ENCODE measurements at places on chromosomes 1 and 21.

DNA sequence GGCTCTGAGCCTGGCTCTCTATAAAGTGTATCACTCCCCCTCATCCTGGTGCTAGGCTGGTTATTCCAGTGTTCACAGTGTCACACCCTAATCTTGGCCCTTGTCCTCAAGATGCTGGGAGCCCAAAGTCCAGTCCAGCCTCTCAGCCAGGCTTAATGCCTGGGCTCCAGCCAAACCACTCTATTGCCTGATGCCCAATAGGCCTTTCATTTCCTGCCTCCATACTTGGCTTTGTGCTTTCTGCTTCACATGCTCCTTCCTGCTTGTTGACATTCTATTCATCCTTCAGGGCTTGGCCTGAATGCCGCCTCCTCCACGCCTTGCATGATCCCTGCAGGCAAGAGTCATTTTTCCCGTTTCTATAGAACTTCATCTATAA lies 1.7 kb downstream of the KLHDC8A start:
- no peak for DNase-seq

DNA sequence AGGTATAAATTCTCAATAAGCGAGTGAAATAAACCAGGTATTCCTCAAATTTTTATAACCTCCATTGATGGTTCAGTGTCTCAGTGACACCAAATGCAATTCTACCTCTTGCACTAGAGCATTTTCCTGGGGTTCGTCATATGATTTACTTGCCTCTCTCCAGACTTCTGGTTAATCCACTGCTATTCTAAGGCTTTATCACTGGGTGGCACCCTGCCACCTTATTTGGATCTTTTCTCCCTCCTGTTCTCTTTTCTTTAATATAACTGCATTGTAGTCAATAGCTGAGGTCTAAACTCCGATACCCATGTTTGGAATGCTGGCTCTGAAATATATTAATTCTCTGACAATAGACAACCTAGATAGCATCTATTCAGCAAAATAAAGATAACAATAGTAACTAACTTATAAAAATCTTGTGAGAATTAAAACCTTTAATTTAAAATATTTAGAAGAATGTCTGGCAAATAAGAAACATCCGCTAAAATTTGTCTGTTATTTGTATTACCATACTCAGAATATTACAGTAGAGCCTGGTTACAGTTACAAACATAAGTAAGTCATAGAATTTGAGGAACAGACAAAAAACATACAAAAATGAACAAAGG lies 436.4 kb downstream of the PLA2G4A start:
- DNase-seq: peak; percentile 62

- DNase-seq: no peak
Measured at GRCh38 chr1:48023488-48023887, 26.3 kb upstream of the TRABD2B start.

DNA sequence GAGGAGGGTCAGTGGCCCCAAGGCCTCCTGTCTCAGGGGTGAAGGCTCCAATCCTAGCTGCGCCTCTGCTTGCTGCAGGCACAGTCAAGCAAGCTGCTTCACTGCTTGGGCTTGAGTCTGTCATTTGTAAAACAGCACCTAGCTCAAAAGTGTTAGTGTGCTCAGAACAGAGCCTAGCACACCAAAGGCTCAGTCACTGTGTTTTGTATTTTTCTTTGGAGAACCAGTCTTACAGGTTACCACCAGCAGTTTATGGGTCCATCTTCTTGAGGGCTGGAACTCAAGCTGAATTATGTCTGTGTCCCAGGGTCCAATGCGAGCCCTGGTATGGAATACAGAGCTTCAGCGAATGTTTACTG lies 113.6 kb downstream of the DMRTB1 start:
- no peak for DNase-seq

DNA sequence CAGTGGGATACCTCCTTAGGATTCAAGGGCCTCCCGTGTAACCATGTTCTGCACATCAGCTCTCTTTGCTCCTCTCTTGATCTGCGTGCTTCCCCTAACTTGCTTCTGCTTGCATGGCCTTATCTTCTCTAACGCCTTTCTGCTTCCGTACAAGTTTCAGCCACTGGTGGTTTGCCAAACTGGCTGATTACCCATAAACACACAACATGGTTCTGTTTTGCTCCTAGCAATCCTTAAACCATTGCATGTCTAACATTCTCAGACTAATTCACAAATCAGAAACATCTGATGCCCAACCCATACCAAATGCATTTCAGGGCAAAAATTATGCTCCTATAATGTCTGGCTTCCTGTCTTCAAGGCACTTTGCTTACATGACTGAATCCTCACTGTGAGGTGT lies 166.4 kb downstream of the PBX1 start:
- no peak for DNase-seq

GRCh38 chr1:34925730-34926129 lies 3.7 kb downstream of the DLGAP3 start:
- DNase-seq: no peak

DNA sequence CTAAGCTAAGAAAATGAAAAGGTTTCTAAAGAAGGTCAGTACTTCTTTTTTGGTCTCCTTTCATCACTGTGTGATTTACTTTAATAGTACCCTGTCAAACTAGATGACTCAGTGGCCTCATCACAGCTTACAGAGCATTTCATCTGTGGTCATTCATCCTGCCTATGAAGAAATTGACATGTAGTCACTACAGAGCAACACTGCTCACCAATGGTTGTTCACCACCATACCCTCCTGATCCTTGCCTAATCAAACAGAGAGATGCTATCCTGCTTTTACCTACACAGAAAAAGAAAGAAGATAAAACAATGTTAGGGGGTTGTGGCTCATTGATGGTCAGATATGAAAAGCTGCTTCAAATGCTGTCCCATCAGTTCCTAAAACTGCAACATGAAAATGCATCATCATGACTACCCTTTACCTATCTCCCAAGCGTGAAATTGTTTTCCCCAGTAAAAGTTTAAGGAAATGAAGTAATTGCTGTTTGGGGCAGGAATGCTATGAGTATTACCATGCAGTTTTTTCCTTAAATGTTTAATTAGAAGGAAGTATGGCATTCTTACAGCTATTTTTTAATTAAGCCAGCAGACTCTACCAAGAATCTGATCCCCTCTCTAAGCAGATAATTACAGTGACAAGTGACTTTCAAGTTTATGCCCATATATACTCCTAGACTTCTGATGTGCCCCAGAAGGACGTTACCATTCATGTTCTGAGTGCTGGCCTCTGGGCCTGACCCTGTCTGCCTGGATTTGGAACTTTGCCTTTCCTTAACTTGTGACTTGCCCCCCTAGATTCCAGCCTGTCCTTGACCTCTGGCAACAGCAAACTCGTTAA lies 46.1 kb upstream of the FBXO28 start:
- DNase-seq: peak; percentile 47

GRCh38 chr1:213247038-213247437 lies 196.0 kb downstream of the RPS6KC1 start:
- no peak for DNase-seq

DNA sequence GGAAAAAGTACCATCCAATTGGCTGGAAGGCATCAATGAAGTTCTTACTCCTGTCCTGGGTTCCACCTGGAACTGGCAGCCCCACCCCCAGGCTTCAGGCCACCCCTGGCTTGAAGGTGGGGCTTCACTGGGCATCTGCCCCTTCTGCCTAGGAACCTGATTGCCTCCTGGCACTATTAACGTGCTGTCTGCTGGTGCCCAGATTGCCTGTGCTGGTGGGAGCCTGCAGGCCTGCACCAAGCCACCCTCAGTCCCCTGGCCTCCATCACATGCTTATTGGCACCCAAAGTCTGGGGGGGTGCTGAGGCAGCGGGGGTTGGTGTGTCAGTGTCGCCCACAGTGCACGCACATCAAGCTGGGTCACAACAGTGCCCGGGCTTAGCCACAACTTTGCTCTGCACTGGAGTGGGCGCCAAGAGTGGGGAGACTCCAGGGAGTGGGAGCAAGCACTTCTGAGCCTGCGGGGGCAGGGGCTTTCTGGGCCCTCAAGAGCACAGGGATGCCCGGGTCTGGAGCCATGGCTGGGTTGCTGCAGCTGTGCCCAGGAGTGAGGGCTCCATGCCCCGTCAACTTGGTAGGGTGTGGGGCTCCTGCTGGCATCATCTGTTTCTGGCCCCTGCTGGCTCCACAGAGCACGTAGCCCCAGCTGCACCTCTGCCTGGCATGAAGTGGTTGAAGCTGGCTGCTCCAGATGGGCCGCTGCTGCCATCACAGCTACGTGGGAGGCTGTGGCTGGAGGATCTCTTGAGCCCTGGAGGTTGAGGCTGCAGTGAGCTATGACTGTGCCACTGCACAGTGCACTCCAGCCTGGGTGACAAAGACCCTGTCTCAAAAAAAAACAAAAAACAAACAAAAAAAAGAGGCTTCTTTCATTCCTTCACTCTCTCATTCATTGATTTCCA lies 4.1 kb upstream of the LSM10 start:
- no peak for DNase-seq

GRCh38 chr1:86703696-86704457 lies 499 bp upstream of the SH3GLB1 start:
- DNase-seq: peak; percentile 75

DNA sequence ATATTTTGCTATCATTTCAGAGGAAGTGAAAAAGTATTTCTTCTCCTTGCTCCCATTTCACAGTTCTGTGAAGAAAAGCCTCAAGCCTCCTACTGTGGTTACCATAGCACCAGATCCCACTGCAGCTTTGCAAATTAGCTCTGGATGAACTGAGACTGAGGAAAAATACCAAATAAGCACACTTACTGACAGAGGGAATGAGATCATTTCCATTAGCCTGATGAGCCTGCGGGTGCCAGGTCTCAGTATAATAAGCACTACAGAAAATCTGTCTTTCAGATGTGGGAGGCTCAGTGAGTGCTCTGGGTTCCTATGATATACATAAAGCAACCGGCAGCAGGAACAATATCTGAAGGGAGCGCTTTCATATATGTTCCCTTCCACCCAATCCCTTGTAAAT lies 21.4 kb downstream of the XKR8 start:
- no peak for DNase-seq

GRCh38 chr1:219227360-219228057 lies 53.8 kb downstream of the LYPLAL1 start:
- no peak for DNase-seq

GRCh38 chr21:45332981-45333582 lies 45.4 kb upstream of the POFUT2 start:
- no peak for DNase-seq

DNA sequence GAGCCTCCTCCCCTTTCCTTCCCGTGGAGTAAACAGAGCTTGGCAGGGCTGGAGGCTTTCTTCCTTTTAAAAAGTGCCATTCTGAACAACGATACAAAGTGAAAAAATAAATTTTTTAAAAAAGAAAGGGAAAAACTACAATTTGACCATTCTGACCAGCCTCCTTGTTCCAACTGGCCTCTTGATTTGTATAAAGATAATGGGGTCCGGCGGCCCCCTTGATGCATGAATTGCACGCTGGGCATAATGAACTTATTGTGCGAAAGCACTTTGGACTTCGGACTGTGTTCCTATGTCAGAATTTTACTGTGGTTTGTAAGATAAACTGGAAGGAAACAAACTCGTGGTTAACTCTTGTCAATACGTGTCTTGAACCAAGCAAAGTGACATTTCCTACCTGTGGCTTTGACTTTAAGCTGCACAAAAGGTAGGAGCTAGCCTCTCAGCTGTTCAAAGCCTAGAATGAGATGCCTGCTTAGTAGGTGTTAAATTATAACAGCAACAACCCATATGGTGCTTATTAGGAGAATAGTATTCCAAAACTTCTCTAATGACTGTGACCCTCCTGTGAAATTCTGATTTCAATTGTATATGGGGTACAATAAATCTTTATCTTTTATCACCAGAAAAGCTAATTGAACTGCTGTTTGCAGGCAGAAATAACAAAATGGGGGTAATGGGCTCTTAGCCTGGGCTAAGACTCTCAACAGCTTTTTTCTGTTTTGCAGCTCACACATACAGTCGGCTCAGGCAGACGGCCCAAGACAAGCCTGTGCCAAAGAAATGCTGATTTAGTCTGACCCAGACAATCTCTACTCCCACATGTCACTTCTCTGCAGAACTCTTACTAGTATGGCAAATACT lies 9.3 kb downstream of the IRF2BP2 start:
- peak; percentile 47 for DNase-seq

- no peak for DNase-seq
Measured at GRCh38 chr1:17629460-17629859, 90.0 kb downstream of the ARHGEF10L start.

- no peak for DNase-seq
Measured at GRCh38 chr1:19700079-19700777, 35.6 kb downstream of the HTR6 start.

GRCh38 chr21:43188592-43189210 lies 19.9 kb downstream of the CRYAA start:
- DNase-seq: no peak

- peak; percentile 25 for DNase-seq
Measured at GRCh38 chr1:220873868-220874655, 5.2 kb upstream of the HLX start.

DNA sequence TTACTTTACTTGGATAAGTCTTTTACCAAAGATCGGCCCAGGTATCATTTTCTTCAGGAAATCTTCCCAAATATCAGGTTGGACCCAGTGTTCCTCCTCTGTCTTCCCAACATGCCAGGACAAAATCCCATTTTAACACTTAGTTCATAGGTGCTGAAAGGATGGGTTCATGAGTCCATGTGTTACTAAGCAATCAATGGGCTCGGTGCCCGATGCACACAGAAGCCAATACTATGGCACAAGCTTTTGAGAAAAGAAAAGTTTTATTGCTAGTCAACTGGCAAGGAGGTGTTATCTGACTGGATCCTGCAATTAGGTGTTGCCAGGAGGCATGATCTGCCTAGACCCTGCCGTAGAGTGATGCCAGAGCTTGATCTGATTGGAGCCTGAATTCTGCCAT lies 133.3 kb upstream of the SLC44A3 start:
- DNase-seq: no peak

DNA sequence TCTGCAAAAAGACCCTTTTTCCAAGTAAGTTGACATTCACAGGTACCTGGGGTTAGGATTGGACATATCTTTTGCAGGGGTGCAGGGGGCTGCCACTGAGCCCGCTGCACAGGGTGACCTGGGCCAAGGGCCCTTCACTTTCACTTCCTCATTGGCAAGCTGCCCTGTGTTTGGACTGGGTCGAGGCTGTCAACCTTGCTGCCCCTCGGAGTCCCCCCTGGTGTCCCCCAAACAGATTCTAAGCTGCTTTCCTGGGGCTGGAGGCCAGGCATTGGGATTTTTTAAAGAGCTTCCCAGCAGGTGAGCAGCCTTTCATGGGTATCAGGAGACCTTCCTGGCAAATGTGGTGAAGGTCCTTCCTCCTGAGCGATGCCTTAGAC lies 7.9 kb upstream of the UMODL1 start:
- DNase-seq: no peak

DNA sequence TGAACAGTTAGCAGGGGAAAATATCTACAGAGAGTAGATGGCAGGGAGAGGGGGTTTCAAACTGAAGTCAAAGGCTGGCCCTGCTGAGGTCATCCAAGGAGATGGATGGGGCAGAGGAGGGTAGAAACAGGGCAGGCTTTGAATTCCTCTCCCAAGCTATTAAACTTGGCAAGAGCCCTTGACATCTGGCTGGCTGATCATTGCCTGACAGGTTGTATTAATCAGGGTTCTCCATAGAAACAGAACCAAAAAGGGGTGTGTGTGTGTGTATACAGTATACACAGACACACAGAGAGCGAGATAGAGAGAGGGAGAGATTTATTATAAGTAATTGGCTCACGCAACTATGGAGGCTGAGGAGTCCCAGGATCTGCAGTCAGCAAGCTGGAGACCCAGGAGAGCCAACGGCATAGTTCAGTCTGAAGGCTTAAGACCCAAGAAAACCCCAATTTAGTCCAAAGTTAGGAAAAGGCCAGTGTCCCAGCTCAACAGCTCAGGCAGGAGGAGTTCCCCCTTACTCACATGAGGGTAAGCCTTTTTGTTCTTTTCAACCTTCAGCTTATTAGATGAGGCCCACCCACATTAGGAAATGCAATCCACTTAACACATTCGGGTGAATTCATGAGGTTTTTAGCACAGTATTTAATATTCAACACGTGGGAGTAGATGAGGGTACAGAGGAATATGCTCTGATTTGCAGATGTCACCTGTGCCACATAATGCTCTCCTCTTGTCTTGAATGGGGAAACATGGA lies 46.7 kb upstream of the HAO2 start:
- DNase-seq: no peak
